Stimulated activated CD8-positive, alpha-beta memory T cell treated with anti-CD3 and anti-CD28 coated beads, Interleukin-7, amount 100 ng/mL, for 24 hours (primary cell): ENCODE measurements at places on chromosomes 6 and 20.

DNA sequence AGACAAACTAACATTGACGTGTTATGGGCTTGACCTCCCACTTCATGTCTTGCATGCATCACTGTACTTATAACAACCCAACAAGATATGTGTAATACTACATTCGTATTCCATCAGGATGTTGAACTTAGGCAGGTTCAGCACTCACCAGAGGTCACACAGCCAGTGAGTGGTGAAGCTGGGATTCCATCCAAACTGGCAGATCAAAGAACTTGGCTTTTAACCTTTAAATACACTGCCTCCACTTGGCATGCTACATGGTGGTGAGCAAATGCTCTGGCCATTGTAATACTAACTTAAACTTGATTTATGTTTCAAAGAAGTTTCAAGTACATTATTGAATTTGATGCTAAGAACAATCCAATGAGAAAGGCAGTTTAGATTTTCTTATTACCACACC is 10.7 kb upstream of the HDDC2 start:
- DNase-seq, result no peak

GRCh38 chr6:135210632-135211305 is 29.7 kb downstream of the MYB start:
- no peak for DNase-seq

- no peak for DNase-seq
Observed at GRCh38 chr6:110841266-110841665, 26.0 kb upstream of the CDK19 start.

GRCh38 chr20:41359541-41360011 is 7.0 kb downstream of the EMILIN3 start:
- no peak for DNase-seq

DNA sequence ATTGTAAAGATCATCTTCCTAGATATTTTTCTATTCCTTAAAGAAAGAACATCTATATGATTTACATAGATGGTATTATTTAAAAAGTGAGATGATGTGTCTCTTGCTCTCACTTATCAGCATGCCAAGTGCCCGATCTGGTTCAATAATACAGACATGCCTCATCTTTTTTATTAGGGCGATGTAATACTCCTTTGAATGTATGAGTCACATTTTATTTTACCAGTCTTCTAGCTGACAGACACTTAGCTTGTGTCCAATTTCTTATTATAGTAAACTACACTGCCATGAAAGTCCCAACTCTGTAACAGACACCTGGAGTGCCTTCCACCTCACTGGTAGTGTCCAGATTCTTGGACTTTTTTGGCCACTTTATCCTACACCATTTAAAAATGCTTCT is 586.6 kb upstream of the BTBD3 start:
- no peak for DNase-seq
